Epithelial cell of proximal tubule (primary cell): ENCODE measurements at places on chromosomes 5 and 9.

- DNase-seq = no peak
Observed at GRCh38 chr5:154487541-154487940, 9.5 kb upstream of the HAND1 start.

- DNase-seq = no peak
Observed at GRCh38 chr5:73764996-73765395, 139.0 kb downstream of the ARHGEF28 start.

- no peak for DNase-seq
Observed at GRCh38 chr9:3012245-3012644, 168.3 kb upstream of the PUM3 start.

- no peak for DNase-seq
Observed at GRCh38 chr5:83608122-83608521, 112.5 kb downstream of the HAPLN1 start.

DNA sequence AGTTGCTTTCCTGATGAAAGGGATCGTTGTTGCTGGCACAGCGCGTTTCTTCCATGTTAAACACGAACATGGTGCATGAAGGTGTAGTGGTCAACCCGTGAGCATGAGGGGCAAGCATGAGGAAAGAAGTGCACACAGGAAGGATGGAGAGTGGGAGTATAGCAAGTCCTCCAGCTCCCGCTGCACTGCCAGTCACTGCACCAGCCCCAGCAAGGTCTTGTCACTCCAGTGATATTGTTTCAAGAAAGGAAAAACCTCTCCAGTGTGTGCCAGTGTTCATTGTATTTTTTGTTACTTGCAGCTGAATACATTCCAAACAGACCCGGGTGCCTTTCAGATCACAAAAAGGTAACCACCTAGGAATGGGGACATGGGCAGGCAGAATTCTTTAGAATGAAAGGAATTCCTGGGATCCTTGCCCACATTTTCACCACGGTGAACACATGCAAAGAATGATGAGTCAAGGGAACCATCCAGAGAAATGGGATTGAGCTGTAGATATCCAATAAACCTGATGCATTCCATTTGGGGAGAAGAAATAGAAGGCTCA, 186.3 kb downstream of the AOPEP start:
- DNase-seq = no peak

GRCh38 chr5:14347522-14347921, 204.4 kb downstream of the TRIO start:
- DNase-seq = no peak

- no peak for DNase-seq
Observed at GRCh38 chr9:710951-711745, 130.3 kb upstream of the DMRT1 start.

GRCh38 chr5:72624641-72625236, 117.5 kb upstream of the ZNF366 start:
- no peak for DNase-seq
